ENCODE measurements at places on chromosomes 2 and 18.

- no peak for DNase-seq
Measured at GRCh38 chr2:239465017-239466001, 64.5 kb upstream of the HDAC4 start.

- DNase-seq, result no peak
Measured at GRCh38 chr2:162821176-162821575, 17.4 kb downstream of the KCNH7 start.

- peak; percentile 37 for DNase-seq
Measured at GRCh38 chr2:27191070-27191829, 20.6 kb upstream of the ATRAID start.

DNA sequence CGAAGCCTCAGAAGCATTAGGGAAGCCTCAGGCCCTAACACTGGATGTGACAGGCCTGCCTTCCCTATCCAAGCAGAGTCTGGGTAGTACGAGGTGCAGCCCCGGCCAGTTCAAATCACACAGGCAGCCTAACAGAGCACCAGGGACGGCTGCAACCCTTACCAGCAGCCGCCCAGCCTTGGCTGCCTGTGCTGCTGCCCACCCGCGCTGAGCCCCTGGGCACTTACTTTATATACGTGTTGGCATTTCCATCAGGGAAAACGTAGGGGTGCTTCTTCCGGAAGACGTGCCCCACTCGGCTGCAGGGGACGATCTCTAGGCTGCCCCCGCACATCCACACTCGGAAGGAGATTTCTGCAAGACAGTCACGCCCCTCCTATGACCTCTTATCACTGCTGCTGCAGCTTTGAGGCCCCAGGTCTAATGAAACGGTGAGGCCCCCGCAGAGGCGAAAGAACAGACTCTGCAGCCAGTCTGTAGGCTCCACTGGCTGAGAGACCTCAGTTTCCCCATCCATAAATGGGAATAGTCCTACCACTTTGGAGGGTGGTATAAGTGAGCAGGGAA is 124.7 kb upstream of the CAPN13 start:
- no peak for DNase-seq

GRCh38 chr2:148721520-148721931 is 77.0 kb downstream of the EPC2 start:
- no peak for DNase-seq

DNA sequence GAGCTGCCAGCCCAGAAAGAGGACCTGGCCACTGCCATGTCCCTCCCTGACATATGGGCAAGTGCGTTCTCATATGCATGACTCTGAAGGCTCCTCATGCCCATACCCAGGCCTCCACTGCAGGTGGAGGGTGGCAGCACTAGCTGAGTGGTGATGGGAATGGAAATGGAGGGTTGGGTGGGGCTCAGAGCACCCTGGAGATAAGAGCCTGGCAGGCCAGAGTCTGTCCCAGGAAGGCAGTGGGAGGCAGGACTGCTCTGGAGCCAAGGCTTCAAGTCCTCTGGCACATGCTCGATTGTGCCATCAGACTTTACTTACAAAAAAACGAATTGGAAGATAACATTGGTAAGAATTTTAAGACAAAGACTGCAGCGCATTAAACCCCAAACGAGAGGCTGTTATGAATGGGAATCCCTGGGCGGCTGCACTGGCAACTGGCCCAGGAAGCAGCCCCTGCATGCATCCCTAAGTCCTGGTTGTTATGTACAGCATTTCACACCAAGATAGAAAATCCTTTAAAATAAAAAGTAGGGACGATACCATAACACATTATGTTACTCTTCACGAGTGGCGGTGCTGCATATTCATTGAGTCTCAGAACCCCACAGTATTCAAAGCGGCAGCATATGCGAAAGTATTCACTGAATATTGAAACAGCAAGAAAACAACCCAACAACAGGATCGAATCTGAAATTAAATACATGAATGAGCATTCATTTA is 81.7 kb upstream of the FAM98A start:
- DNase-seq, result no peak

- no peak for DNase-seq
Measured at GRCh38 chr2:172552547-172553291, 3.2 kb upstream of the PDK1 start.

- no peak for DNase-seq
Measured at GRCh38 chr2:168744844-168745243, 57.6 kb upstream of the NOSTRIN start.

- no peak for DNase-seq
Measured at GRCh38 chr2:65393743-65394422, 38.5 kb downstream of the SPRED2 start.

DNA sequence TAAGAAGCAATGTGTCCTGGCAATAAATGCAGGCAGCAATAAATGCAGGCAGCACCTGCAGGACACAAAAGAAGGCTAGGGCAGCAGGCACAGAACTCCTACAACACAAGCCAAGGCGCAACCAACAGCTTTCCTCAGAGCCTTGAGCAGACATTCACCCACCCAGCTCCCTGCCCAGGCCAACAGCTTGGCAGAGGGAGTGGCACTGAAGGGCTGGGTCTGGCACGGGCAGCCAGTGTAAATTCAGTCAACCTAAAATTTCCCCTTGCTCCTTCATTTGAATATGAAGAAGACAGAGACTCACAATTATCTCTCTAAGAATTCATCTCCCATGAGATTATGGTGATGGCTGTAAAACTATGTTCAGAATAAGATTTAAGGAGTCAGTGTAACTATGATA is 35.4 kb downstream of the AAK1 start:
- no peak for DNase-seq

- no peak for DNase-seq
Measured at GRCh38 chr2:8533923-8534322, 147.9 kb upstream of the ID2 start.

GRCh38 chr18:69819460-69819859 is 128.2 kb downstream of the CD226 start:
- no peak for DNase-seq
